ENCODE measurements at places on chromosomes 4 and X.
A peak's percentile ranks its signal among the peaks of the same experiment; 100 is the strongest.

DNA sequence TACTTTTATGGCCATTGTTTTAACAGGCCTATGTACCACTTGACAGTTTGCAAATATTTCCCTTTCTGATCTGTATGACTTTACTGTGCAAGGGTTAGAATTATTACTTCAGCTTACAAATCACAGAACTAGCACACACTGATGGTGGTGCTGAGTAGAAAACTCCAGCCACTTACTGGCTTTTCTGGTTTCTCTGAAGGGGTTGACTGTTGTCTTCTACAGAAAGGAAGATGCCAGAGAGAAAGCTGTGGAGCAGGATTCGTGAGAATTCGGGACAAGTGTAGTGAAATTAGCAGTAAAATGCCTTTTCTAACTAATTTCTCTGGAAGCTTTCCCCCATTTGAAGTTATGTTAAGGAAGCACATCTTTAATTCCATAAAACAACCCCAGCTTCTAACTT, 46.6 kb upstream of the GK2 start:
- no peak for DNase-seq

GRCh38 chr4:15457406-15458201, 12.1 kb upstream of the CC2D2A start:
- peak; percentile 7 for DNase-seq

GRCh38 chr4:173074501-173074946, 94.1 kb upstream of the GALNT7 start:
- no peak for DNase-seq

DNA sequence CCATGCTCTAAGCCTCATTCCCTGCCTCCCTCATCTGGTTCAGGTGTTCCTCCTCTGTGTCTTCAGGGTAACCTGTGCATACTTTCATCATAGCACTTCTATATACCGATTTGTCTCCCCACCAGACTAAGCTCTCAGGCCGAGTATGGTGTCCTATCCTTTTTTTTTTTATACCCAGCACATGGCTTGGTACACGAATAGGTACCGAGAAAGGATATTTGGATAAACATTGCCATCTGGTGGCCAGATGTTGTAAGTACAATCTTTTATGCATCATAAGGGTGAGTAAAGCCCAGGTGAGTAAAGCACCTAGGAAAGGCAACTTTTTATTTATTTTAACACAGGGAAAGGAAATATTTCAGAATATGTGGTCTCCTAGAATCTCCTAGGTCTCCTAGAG, 68.4 kb downstream of the MID2 start:
- peak; percentile 67 for DNase-seq

- DNase-seq: no peak
Observed at GRCh38 chrX:150324035-150324728, 38.9 kb upstream of the MAMLD1 start.

DNA sequence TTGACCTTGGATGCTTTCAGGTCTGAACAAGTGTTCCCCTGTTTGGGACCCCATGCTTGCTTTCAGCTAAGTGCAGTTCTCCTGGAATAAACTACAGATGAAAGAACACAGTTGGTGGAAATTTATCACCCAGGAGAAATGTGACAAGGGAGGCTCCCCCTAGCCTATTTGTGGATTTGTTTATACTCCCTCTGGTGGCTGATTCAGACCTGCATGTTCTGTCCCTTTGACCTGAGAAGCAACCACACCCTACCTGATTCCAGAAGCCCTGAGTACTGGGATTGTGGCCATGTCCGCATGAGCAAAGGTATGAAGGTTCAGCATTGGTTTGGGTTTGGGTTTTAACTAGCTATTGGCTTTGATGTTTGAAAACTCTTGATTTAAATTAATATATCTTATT, 440.9 kb downstream of the MID1IP1 start:
- no peak for DNase-seq

DNA sequence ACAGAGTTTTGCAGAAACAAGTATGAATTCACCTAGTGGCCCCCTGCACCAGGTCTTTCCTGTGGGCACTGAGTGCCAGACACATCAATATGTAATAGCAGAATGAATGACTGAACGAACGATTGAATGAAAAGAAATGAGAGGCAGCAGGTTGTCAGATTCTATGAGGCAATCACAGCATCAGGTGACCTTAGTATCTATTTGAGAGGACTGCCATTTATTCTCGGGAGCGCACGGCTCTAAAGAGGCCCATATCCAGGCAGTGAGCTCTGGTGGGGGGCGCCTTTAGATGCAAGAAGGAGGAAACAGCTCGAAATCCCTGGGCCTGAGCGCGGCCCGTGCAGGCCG, 528 bp upstream of the SLC25A4 start:
- no peak for DNase-seq

DNA sequence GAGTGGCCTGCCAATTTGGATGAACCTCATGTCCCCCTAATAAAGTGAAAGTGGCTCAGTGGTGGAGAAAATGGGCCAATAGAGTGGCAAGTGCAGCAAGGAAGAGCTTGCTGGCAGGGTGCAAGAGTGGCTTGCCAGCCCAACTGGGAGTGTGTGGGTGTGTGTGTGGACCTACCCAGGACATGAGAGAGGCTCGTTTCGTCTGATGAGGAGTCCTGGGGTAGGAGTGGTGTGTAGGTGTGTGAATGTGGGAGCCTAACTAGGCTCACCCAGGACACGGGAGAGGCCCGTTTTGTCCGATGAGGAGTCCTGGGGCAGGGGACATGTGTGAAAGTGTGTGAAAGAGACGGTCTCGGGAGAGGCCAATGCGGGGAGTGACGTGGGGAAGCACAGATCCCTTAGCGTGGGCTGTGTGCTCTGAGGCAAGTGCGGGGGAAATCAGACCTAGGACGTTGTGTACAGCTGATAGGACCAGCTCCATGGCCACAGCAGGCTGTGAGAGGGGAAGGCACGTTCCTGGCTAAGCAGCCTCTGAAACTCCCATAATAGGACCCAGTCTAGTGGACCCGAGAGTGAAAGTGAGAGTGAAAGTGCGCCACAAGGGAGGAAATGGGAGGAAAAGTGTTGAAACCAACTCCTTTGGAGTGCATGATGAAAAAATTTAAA, 5.3 kb downstream of the GAGE10 start:
- no peak for DNase-seq

- no peak for DNase-seq
Observed at GRCh38 chrX:68177542-68177941, 255.8 kb downstream of the OPHN1 start.

GRCh38 chr4:106299977-106300376, 16.0 kb downstream of the TBCK start:
- DNase-seq: no peak

DNA sequence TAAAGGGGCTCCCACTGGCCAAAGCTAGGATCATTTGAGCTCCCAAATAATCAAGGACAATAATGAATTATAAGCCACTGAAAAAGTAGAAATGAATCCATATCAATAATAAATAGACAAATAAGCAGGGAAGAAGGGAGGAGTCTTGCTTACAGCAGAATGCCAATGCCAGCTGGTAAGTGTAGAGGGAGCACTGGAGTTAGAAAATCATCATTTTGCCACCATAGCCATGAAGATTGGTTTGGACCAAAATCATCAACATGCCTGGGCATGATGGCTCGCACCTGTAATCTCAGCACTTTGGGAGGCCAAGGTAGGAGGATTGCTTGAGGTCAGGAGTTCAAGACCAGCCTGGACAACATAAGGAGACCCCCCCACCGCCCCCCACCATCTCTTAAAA, 20.4 kb upstream of the SH3KBP1 start:
- DNase-seq: no peak

DNA sequence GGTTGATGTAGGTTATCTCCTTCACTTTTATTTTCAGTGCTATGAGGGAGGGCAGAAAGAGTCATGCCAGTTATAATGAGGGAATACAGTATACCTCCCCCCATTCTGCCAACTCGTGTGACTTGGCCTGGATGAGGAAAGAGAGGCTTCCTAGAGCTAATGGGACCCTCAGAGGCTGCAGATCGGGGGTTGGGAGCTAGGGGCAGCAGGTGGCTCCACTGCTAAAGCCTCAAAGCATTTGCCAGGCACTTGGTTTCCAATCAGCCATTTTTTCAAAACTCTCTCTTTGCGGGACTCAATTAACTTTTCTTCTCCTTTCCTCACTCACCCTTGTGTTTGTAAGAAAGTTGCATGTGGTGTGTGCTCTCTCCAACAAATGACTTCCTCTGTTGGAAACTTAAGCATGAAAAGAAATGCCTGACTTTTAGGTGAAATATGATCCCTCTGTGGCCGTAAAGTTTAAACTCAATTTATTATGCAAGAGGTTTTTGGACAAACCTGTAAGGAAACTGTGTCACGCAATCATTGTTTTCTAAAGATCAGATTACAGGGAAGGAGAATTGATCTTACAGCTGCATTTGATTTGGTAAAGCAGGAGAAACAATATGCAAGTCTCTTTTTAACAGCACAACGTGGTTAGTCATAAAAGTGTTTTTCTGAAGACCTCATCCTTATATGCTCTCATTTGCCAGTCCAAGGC, 7.0 kb downstream of the SFRP2 start:
- DNase-seq: no peak

DNA sequence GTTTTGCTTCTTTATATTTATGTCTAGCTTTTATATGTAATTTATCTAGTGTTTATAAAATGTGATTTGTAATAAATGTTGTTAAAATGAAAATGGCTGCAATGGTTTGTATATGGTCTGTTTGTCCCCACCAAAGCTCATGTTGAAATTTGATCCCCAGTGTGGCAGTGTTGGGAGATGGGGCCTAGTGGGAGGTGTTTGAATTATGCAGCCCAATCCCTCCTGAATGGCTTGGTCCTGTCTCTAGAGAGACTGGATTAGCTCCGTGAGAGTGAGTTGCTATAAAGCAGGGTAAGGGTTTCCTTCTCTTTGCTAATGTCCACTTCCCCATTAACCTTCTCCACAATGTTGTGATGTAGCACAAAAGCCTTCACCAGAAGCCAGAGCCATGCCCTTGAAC, 30.0 kb upstream of the JADE3 start:
- no peak for DNase-seq

DNA sequence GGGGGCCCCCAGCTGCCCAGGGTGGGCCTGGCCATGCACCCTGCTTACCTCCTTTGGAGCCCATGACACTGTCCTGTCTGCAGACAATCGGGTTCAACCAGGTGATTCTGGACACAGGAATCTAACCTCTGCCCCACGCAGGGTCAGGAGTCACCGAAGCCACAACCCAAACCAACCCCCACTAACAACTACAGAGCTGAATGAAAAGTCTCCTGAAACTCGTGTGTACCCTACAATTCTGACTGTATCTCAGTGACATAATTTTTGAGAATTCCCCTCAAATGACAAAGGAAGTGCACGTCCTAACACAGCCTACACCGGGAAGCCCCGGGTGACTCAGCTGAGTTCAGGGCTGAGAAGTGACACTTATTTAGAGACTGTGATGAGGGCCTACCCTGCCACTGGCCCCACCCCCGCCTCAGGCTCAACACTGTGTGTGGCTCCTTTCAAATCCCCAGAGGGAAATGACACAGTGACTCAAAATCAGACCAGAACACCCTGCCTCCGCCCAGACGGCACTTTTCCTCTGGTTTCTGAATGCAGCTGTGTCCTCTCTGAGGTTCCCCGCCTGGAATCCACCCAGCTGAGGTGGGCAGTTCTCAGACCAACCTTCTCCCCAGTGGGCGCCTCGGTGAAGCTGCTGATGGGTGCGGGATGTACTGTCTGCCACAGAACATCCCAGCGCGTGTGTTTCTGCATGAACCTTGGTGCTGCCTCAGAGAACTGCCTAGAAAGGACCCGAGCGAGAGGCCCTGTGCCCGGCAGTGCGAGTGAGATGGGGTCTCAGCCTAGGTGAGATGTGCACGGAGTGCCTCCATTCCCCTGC, 9.9 kb downstream of the TNIP2 start:
- DNase-seq: peak; percentile 93

DNA sequence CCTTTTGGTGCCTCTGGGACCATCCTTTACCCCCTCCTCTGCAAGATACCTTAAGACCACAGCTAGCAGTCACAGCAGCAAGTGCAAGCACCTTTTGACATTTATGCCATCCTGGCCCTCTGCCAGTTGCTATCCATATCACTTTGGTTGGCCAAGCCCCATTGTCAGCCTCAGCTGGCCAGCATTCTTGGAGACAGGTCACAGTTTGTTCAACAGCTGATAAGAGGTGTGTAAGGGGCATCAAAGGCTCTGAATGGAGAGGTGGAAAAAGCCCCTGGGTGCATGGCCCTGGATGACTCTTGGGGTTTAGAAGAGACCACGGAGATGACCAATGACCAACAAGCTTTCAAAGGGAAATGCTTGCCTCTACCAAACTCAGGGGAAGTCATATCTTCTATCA, 133.6 kb upstream of the MAMLD1 start:
- DNase-seq: no peak

DNA sequence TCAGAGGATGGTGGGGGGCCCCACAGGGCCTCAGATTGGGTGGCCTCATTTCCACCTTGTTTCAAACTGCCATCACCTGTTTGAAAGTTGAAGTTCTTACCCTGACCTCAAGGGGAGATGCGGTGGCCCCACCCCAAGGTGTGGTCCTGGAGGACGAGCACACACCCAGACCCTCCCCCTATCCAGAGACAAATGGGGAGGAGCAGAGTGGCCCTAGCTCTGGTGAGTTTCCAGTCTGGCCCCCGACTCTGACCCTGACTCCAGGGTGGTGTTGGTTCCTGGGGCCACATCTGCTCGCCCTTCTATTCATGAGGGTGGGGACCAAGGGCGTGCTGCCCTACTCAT, 36.3 kb upstream of the ADRA2C start:
- DNase-seq: no peak

DNA sequence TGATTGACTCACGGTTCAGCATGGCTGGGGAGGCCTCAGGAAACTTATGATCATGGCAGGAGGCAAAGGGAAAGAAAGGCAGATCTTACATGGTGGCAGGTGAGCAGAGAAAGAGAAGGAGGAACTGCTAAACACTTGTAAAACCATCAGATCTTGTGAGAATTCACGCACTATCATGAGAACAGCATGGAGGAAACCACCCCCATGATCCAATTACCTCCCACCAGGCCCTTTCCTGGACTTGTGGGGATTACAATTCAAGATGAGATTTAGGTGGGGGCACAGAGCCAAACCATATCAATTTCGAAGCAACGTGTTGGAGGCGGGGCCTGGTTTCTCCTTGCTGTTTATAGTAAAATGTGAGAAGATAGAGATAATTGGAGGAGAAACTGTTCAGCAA, 167.4 kb downstream of the GABRB1 start:
- no peak for DNase-seq

DNA sequence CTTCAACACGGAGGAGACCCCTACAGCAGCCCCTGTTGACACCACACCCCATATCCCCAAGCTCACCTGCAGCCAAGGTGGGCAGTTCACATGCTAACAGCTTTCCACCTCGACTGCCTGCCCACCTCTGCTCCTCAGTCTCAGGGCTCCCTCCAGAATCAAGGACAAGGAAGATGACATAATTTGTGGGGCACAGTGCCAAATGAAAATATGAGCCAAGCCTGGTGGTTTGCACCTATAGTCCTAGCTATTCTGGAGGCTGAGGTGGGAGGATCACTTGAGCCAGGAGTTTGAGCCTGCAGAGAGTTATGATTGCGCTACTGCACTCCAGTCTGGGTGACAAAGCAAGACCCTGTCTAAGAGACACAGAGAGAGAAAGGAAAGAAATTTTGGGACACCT, 516.3 kb downstream of the BCOR start:
- no peak for DNase-seq

DNA sequence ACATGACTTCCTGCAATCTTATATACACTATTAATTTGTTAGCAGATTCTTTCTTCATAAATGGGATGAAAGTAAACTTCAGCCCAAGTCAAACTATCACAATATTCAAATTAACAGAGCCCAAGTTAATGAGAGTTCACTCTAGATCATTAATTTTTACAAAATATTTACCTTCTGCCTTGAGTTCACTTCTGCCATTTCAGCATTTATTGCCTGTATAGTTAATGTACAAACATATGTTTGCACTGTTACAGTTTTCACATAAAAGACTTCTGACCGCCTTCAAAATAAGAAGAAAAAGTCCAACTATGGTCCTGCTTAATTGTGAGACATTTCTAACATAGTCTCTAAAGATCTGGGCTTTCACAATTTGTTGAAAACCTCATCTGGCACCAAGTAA, 46.9 kb downstream of the GPC3 start:
- no peak for DNase-seq

Measured in stimulated activated CD4-positive, alpha-beta T cell treated with anti-CD3 and anti-CD28 coated beads, Interleukin-12 subunit alpha, Interleukin-12 subunit beta, amount 100 ng/mL, for 48 hours (primary cell).